ENCODE measurements at places on chromosomes 6 and 20.

GRCh38 chr6:167214206-167214605, 56.4 kb upstream of the GPR31 start:
- no peak for DNase-seq

GRCh38 chr6:28322661-28323060, 13.3 kb downstream of the ZSCAN31 start:
- DNase-seq = no peak

DNA sequence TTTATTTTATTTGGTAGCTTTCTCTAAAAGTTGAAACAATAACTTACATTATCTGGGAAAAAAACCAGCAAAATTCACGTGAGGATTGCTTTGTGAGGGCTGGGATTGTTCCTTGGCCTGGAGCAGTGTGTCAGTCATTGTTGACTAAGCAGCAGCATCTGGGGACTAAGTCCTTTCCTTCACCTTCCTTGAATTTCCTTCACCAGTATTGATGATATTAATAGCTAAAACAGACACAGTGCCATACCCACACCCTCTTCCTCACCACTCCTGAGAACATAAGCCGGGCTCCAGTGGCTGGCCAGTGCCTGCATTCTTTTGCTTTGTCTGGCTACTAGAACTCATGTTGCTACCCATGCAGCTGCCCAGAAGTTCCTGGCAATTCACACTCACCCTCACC, 23.7 kb downstream of the PLCB1 start:
- DNase-seq = no peak

GRCh38 chr6:45472382-45472781, 94.6 kb upstream of the SUPT3H start:
- peak; percentile 33 for DNase-seq

GRCh38 chr20:57124800-57125517, 141.5 kb downstream of the BMP7 start:
- no peak for DNase-seq

- DNase-seq = no peak
These were observed 64.1 kb upstream of the F13A1 start for GRCh38 chr6:6384520-6384919.

- DNase-seq = peak; percentile 34
These were observed 1.1 kb downstream of the EIF2S2 start for GRCh38 chr20:34110745-34111641.

- DNase-seq = no peak
These were observed 312.9 kb upstream of the ARID1B start for GRCh38 chr6:156464100-156464878.

GRCh38 chr6:139436200-139436956, 61.9 kb upstream of the CITED2 start:
- no peak for DNase-seq

DNA sequence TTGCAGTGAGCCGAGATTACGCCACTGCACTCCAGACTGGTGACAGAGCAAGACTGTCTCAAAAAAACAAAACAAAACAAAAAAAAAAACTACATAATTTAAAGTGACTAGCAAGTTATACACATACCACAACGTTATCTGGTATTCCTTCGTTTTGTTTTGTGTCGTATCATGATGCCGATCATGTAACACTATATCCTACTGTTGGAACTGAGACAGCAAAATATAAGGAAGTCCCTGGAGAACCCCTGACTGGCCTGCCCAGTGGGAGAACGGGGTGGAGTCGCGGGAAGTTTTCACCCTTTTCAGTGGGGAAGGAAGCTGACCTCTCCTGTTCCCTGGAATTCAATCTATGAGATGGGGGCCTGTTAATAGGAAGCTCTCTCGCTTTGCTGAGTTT, 15.1 kb downstream of the SOX4 start:
- DNase-seq = no peak

GRCh38 chr6:150659046-150659763, 59.5 kb downstream of the PLEKHG1 start:
- DNase-seq = no peak

GRCh38 chr6:167113047-167113754, 9.7 kb upstream of the CCR6 start:
- no peak for DNase-seq

DNA sequence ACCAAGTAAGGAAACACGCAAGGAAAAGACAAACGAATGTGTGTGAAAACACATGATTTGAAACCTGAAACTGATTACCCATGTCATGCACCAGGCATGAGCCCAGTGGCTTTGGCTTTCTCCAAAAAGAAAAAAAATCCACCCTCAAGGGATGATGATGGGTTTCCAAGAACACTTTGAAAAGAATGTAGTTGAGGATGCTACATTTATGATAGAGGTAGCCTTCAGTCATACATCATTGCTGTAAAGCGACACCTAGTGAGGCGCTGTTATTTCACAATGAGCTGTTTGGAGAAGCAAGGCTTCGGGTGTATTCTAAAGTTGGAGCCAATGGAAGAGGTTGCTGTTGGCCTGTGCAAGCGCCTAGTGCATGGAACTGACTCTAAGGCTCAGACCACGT, 124.9 kb downstream of the SCML4 start:
- DNase-seq = no peak

- DNase-seq = no peak
These were observed 358.8 kb upstream of the JAG1 start for GRCh38 chr20:11032611-11033010.

DNA sequence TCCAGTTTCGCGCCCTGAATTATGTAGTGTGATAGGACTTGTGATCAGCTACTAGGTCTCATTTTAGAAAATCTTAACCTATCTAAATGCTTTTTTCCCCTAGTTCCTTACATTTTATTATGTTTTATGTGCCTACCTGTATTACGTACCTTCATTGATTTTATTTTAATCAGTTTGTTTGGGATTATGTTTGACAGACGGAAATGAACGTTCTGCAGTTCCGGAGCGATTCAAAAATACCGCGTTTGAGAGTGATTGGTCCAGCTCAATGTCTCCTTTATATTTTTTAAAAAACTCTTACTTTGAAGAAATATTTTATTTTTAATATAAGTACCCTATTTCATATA, 114.3 kb upstream of the BTN3A2 start:
- DNase-seq = no peak

GRCh38 chr6:169164451-169164850, 89.2 kb downstream of the THBS2 start:
- DNase-seq = no peak

- DNase-seq = no peak
These were observed 73.9 kb upstream of the ZNFX1 start for GRCh38 chr20:49351775-49352174.
